IMR-90 (cell line): ENCODE measurements at places on chromosomes 2 and 18.

DNA sequence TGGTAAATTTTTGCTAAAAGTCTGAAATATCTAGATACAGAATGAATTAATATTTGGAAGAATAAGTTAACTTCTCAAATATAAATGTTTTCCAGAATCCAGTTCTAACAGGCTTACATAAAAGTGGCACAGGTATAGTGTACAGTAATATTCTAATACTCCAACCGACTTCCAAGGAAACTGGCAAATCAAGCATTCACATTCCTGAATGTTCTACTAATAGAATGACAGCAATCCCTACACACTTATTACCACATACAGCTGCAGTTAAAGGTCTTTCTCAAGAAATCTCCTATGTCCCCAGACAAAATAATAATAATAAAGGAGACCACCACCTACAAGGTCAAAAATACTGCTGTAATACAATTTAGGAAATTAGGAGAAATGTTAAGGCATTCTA lies 31.9 kb downstream of the TMEM131 start:
- H3K27ac ChIP-seq: no peak overlapping the region
- H3K27me3 ChIP-seq: no peaks in the 10 kb centered on the region
- peaks cover 3% of the 10 kb centered on the region; the same call in 1 of the 2 replicates for H3K4me1 ChIP-seq
- no peaks in the 10 kb centered on the region for H3K36me3 ChIP-seq
- peak; percentile 20 for DNase-seq

DNA sequence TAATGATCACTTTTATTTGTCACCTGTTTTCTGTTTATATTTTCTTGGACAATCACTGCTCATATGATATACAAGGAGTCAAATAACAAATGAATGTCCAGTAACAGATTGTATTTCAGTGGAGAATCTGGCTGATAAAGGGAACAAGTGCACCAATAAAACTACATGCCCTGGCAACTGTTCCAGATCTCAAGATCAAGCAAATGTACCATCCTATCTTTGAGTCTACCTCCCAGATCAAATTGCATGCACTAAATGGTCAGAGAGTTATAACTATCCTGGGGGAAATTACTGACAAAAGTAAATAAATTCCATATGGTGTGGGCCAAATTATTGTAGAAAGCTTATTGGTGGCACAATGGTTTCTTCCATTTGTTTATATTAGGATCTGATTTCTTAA lies 452.8 kb downstream of the MBD2 start:
- no peak overlapping the region for H3K27ac ChIP-seq
- H3K4me3 ChIP-seq: no peak overlapping the region
- H3K36me3 ChIP-seq: no peaks in the 10 kb centered on the region
- no peaks in the 10 kb centered on the region for H3K27me3 ChIP-seq
- DNase-seq: no peak
- H3K4me1 ChIP-seq: no peaks in the 10 kb centered on the region

GRCh38 chr18:4639628-4640310 lies 184.7 kb upstream of the DLGAP1 start:
- no peaks in the 10 kb centered on the region for H3K4me1 ChIP-seq
- no peak for DNase-seq
- no peaks in the 10 kb centered on the region for H3K27me3 ChIP-seq
- H3K4me3 ChIP-seq: no peak overlapping the region

- no peaks in the 10 kb centered on the region for H3K36me3 ChIP-seq
- peaks cover 4% of the 10 kb centered on the region for H3K4me1 ChIP-seq
- DNase-seq: no peak
- H3K27me3 ChIP-seq: no peaks in the 10 kb centered on the region
- H3K27ac ChIP-seq: no peak overlapping the region
Observed at GRCh38 chr18:58229162-58229561, 185.1 kb downstream of the NEDD4L start.

DNA sequence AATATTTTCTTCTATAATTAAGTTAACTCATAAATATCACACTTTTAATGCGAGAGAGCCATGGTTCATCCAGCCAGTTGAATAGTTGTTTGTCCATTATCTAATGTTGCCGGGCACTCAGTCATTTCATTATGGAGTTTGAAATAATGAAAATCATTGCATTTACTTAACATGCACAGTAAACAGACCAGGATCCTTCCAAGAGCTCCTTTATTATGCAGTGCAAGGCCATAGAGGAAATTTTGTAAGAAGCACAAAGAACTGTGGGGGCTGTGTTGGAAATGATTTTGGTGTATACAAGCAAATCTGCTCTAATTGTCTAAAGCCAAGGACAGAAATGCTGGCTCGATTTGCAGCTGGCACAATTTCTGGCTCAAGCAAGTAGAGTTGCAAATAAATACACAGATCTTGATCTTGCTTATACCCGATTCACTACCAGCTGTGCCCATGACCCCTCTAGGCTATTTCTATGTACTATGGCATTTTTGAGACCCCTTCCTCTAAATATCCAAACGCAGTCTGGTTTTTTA lies 400.3 kb upstream of the HNRNPA3 start:
- H3K27me3 ChIP-seq: no peaks in the 10 kb centered on the region; the same call in 1 of the 2 replicates
- no peaks in the 10 kb centered on the region for H3K36me3 ChIP-seq
- H3K4me1 ChIP-seq: no peaks in the 10 kb centered on the region
- H3K27ac ChIP-seq: no peak overlapping the region

- peak overlapping the region; percentile 80; the same call in 1 of the 2 replicates for H3K27ac ChIP-seq
- no peaks in the 10 kb centered on the region; the same call in 1 of the 2 replicates for H3K27me3 ChIP-seq
- H3K4me1 ChIP-seq: peaks cover 3% of the 10 kb centered on the region
- no peak overlapping the region for H3K4me3 ChIP-seq
Observed at GRCh38 chr2:37181726-37182684, 6.5 kb downstream of the SULT6B1 start.

GRCh38 chr18:68940039-68940438 lies 142.2 kb downstream of the CCDC102B start:
- H3K4me1 ChIP-seq: no peaks in the 10 kb centered on the region
- no peak overlapping the region for H3K27ac ChIP-seq
- H3K4me3 ChIP-seq: no peak overlapping the region
- no peak for DNase-seq
- no peaks in the 10 kb centered on the region for H3K36me3 ChIP-seq

DNA sequence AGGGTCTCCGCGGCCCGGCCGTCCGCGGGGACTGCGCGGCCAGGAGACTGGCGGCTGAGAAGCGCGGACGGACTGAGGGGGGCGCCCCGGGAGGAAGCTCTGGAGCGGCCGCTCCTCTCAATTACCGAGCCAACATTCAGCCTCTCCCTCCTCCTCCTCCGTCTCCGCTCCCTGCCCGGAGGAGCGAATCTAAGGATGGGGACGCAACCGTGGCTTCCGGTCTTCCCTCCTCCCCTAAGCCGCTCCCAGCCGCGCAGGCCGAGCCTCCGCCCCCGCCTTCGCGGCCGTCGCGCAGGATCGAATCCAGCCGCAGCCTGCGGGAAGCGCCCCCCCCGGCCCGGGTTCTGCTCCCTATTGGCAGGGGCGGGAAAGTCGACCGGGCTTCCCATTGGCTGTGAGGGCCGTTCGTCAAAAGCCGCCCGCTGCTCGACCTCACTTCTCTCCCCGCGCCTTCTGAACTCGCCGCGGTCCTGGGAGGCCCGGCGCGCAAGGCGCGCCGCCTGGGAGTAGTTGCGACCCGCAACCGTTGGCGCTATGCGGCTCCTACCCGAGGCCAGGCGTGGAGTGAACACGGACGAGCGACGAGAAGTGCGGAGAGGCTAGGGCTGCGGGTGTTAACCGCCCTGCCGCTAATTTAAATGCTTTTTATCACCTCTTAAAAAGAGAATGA lies at the start of gene HNRNPLL:
Gene HNRNPLL (minus strand): TSS at position 197 of the 670 bp plus-strand sequence. CDS start 302 bp downstream, outside the sequence.
- DNase-seq: peak; percentile 97
- no peaks in the 10 kb centered on the region for H3K36me3 ChIP-seq
- peaks cover 10% of the 10 kb centered on the region for H3K4me1 ChIP-seq
- peak within 1 kb of the TSS; percentile 85 for H3K4me3 ChIP-seq
- peak within 1 kb of the TSS; percentile 98 for H3K27ac ChIP-seq

DNA sequence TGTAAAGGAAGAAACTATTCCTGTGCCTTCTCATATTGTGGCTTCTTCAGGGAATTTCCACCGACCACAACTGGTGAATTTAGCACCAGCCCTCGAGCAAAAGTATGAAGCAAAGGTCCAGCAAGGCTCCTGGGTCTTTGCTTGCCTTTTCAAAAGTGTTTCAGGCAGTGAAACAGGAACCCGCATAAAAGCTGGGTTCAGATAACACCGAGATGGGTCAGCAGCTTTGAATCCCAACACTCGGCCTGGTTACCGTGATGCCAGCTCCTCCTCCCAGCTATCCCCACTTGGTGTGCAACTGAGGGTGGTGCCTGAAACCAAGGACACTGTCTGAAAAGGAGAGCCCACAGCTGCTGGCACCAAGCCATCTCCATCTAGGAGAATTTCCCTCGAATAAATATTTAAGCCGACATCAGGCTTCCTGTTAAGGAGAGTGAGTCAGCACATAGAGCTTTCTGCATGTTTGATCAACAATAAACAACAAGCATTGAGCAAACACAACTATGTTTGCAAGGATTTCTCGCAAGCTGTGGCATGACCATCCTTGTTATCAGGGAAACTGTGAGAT lies 69.5 kb downstream of the ANTXR1 start:
- DNase-seq: peak; percentile 90
- no peak overlapping the region for H3K4me3 ChIP-seq
- H3K4me1 ChIP-seq: peaks cover 22% of the 10 kb centered on the region

- H3K4me3 ChIP-seq: no peak overlapping the region
- no peak overlapping the region for H3K27ac ChIP-seq
- H3K4me1 ChIP-seq: no peaks in the 10 kb centered on the region
Observed at GRCh38 chr2:199896617-199897016, 14.5 kb upstream of the C2orf69 start.

GRCh38 chr2:219459460-219460311 lies 25.0 kb downstream of the SPEG start:
- H3K4me3 ChIP-seq: no peak overlapping the region
- H3K27ac ChIP-seq: peak overlapping the region; percentile 90
- peaks cover 24% of the 10 kb centered on the region for H3K4me1 ChIP-seq
- H3K36me3 ChIP-seq: peaks cover 24% of the 10 kb centered on the region; the same call in 1 of the 2 replicates
- H3K27me3 ChIP-seq: no peaks in the 10 kb centered on the region

DNA sequence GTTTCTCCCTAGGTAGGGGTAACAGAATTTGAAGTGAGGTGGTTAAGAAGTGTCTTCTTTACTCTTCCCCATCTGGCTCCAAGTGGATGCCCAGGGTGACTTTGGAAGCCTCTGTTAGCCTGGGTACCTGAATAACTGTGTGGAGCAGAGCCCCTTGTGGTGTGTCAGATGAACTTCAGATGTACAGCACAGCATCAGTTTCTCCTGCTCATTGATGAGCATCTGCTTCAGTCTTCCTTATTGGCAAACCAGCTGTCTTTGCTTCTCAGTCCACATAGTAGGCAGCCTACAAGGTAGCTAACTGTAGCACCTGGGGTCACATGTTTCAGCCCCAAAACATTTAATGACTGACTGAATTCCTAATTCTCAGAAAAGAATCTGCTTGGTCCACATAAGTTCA lies 56.2 kb upstream of the ATP8B1 start:
- H3K27ac ChIP-seq: no peak overlapping the region
- H3K4me1 ChIP-seq: no peaks in the 10 kb centered on the region
- no peak for DNase-seq
- no peak overlapping the region for H3K4me3 ChIP-seq

DNA sequence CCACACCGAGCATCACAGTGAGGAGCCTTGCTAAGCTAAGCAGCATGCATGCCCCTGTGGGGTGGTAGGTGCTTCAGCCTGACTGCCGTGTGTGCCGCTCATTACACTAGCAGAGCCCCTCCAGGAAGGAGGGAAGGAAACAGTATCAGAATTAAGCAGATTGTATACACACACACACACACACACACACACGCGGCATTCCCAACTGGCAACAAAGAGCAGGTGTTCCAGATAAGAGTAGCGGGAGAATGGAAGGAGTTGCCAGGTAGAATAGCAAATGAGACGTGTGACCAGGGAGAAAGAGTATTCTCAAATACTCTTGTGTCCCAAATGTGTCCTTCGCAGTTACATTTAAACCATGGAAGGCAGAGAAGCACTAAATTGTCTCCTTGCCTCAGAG lies 47.6 kb upstream of the TTC39C start:
- no peaks in the 10 kb centered on the region for H3K36me3 ChIP-seq
- no peak overlapping the region for H3K4me3 ChIP-seq
- H3K4me1 ChIP-seq: no peaks in the 10 kb centered on the region; the same call in 1 of the 2 replicates

DNA sequence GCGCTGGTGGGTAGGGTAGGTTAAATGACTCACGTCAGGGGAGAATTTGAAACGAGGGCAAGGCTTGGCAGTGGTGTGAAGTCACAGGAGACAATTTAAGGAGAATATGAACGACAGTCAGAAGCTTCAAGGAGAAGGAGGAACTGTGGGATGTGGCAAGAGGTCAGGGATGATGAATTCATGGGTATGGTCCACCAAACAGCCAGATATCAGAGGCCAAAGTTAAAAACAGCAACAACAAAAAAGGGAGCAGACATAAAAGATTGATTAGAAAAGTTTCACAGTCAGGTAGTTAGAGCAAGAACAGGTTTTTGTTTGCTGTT lies 1.4 kb upstream of the ZNF396 start:
- no peak overlapping the region for H3K4me3 ChIP-seq
- DNase-seq: no peak
- H3K27me3 ChIP-seq: peaks cover 8% of the 10 kb centered on the region
- no peaks in the 10 kb centered on the region; the same call in 1 of the 2 replicates for H3K4me1 ChIP-seq
- H3K36me3 ChIP-seq: no peaks in the 10 kb centered on the region

- no peaks in the 10 kb centered on the region for H3K4me1 ChIP-seq
- DNase-seq: no peak
- no peaks in the 10 kb centered on the region for H3K36me3 ChIP-seq
- H3K27me3 ChIP-seq: peaks cover 12% of the 10 kb centered on the region; the same call in 1 of the 2 replicates
- no peak overlapping the region for H3K4me3 ChIP-seq
- no peak overlapping the region for H3K27ac ChIP-seq
Observed at GRCh38 chr18:50409236-50409635, 34.4 kb downstream of the SKA1 start.

DNA sequence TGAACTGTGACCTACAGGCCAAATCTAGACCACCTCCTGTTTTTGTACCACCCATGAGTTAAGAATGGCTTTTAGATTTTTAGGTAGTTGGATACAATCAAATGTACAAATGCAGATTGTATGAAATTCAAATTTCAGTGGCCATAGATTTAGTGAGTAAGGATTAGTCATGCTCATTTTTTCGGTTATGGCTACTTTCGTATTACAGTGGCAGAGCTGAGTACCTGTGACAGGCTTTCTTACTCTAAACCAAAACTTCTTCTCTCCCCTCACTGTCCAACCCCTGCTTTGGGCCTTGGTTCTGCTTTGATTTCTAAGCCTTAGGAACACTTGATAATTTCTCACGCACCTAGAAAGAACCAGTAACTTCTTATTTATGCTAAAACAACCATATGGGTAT lies 82.1 kb downstream of the CDC42EP3 start:
- H3K4me3 ChIP-seq: no peak overlapping the region
- no peak overlapping the region for H3K27ac ChIP-seq
- no peaks in the 10 kb centered on the region for H3K36me3 ChIP-seq
- DNase-seq: peak; percentile 58
- H3K27me3 ChIP-seq: no peaks in the 10 kb centered on the region
